Hematopoietic multipotent progenitor cell (in vitro differentiated cells): ENCODE measurements at places on chromosomes 4 and X.

GRCh38 chr4:40559585-40560465, 69.8 kb downstream of the RBM47 start:
- DNase-seq, result no peak

DNA sequence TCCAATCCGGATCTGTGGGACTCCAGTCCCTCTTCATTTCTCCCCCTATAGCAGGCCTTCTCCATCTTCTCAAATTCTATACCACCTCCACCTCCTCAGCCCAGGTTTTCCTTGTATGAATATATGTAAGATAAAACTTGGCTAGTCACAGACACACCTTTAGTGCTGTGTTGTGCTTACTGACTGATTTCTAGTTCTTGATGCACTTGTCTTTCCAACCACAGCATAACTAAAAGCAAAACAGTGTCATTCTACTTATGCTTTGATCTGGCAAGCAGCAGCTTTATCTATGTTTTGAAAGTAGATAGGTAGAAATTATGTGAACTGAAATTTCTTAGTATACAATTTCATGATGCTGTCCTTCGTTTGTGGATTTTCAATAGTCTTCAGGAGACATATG, 47.5 kb downstream of the CCNI start:
- no peak for DNase-seq

DNA sequence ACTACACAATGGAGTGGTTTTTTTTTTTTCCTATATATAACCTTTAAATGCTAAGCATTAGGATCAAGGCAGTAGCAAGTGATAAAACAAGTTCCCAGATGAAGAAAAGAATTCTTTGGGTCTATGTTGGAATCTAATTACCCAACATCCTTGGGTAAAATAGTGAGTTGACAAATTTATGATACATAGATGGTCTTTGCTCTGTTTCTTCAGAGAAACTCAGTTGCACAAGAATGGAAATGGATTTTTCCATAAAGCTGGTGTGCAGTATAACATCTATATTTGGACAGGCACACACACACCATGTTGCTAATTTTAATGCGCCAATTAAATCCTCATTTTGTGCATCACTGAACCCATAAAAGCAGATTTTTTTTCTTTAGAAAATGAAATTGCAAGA, 137.0 kb upstream of the MED14 start:
- no peak for DNase-seq

DNA sequence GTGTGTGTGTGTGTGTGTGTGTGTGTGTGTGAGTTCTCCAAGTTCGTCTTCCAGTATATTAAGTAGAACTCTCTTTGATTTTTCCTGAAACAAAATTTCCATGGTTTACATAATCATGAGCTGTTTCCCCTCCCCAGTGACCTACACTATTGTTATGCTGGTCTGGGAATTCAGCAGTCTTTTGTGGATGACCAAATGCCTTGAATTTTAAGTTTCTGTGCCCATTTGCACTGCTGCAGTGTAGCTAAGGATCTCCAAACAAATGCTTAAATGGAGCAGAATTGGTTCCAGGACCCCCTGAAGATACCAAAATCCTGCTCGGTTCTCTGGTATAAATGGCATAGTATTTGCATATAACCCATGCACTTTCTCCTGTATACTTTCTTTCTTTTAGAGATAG, 77.2 kb upstream of the SLC34A2 start:
- DNase-seq, result no peak

- DNase-seq, result no peak
Measured at GRCh38 chrX:148156986-148157385, 175.8 kb downstream of the FMR1NB start.

DNA sequence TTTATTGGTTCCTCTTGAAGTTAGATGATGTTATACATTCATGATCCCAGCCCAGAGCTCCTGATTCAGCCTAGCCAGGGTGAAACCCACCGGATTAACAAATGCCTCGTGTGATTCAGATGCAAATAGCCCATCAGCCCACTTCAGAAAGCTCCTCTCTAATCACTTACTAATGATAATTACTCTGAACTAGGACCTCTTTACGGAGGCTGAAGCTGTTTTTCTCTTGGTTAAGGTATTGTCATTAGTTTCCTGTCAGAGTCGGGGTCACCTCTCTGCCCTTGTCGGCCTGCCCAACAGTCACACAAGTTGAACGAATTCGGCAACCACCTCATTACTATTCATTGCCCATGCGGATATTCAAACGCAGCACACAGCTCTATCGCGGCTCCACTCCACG, 36.6 kb downstream of the ZFP42 start:
- DNase-seq, result no peak

DNA sequence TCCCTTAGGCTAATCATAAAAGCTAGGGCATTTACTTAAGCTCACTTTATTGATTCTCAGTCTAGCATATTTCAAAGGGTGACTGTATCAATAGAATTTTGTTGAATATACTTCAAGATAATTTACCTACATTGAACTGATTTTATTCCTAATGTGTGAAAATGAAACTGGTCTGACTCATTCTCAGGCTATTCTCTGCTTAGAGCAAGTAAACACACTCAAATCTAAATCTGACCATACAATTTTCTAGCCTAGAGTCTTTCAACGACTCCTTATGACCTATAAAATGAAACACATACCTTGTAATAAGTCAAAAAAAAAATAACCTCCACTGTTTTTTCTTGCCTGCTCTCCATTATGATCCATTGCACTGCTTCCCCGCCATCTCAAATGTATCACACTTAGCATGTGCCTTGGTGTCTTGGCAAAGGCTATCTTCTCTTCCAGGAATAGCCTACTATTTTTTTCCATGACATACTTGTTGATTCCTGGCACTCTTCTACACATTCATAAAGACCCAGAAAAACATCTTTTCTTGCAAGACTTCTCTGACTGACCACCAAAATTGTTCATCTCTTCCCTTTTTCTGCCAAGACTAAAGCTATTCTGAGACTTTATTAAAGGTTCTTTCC, 965.1 kb upstream of the HS3ST1 start:
- DNase-seq, result no peak

DNA sequence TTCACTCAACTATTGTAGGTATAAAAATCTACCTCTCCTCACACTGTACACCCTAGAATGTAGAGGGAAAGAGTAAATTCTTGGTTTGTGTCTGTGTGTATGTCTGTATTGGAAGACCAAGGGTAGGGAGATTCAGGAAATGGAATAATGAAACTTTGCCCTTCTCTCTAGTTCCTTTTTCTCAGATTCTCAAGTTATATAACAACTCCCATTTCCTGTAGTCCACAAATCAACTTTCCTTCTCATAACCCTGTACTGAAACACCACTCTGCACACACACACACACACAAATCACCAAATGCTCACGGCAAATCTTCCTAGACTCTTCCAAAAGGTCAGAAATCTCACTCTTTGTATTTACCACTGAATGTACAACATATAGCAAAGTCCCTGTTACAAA, 824.5 kb upstream of the DIAPH2 start:
- DNase-seq, result no peak

DNA sequence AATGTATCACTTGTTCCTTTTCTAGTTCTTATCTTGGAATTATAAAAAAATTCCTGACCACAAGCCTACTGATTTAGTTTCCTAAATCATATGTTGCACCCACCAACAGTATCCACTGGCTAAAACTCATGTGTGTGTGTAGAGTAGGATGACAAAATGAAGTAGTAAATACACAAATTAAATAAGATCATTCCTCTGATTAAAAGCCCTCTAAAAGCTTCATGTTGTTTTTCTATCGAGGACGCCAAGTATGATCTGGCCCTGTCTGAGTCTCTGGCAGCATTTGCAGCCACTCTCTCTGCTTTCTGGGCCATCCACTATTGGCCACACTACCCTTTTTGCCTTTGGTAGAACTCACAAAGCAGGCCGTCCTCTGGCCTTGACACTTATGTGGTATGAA, 183.4 kb downstream of the PACRGL start:
- DNase-seq, result no peak

- no peak for DNase-seq
Measured at GRCh38 chr4:76377911-76378310, 43.0 kb downstream of the CCDC158 start.
